ENCODE measurements at places on chromosomes 6 and 20.
A peak's percentile ranks its signal among the peaks of the same experiment; 100 is the strongest.

DNA sequence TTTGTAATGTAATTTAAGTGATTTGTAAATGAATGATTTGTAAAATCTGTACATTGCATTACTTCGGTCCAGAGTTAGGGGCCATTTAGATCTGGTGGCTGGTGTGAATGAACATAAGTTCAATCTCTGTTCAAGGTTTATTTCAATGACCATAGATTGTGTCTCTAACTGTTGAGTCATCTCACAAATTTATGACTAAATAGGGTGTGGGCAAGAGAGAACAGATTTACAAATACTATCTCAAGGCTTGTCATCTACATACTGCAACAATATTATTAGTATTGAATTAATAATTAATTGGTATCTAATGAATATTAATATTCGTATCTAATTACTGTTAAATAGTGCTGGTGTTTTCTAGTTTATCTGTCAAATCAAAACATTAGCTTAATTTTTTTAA is 115.3 kb upstream of the EDN1 start:
- DNase-seq, result no peak

DNA sequence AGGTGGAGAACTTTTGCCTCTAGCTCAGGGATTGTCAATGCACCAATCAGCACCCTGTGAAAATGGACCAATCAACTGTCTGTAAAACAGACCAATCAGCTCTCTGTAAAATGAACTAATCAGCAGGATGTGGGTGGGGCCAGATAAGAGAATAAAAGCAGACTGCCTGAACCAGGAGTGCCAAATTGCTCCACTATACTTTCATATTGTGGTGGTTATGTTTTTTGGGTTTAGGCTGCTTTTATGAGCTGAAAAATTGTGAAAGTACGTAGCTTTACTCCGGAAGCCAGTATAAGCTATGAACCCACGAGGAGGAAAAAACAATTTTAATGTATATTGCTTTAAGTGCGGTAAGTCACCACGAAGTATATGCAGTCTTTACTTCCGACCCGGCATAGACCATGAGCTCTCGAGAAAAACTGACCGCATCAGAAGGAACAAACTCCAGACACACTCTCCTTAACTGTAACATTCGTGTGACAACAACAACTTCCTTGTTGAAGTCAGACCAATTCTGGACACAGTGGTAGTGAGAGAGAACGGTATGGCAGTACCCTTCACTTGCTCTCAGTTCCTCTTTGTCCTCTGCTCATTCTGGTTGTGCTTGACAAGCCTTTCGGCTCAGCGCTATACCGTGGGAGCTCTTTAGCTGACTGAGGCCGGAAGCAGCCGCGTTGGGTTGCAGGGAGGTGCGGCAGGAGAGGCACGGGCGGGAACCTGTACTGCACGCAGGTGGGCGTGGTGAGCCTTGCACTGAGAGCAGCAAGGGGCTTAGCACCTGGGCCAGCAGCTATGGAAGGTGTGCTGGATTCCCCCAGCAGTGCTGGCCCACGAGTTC is 81.9 kb upstream of the E2F3 start:
- DNase-seq, result peak; percentile 16

DNA sequence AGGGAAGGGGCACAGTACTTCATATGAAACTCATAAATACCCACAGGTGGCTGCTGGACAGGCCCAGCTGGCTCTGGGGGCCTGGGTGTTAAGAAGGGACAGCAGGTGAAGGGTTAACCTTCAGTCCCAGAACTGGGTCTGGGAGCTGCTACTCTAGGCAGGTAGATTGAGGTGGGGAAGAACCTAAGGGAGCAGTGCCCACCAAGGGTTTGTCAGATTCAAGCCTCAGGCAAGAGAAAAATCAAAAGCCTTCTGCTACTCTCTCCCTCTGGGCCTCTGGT is 5.6 kb downstream of the RPL10A start:
- no peak for DNase-seq

- no peak for DNase-seq
Observed at GRCh38 chr20:24782801-24783630, 166.1 kb upstream of the CST7 start.

DNA sequence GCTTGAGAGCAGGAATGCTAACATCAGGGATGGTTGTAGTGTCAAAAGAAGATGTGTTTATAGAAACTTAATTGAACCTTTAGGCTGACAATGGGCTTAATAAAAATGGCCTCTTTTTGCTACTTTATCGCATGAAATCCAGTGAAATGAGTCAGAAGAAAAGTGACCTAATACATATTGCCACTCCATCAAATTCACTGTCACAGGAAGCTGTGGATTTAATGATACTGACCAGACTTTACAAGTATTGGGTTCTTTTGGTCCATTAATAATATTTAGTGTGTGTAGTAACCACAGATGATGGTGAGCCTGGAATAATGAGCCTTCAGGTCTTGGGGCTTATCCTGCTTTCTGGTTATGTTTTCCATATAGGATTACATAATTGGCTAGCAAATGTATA is 231.8 kb upstream of the GMDS start:
- DNase-seq, result no peak

- no peak for DNase-seq
Observed at GRCh38 chr6:5998711-5999687, 7.7 kb downstream of the NRN1 start.

GRCh38 chr6:81362246-81362645 is 390.2 kb downstream of the TENT5A start:
- DNase-seq, result no peak

All from stimulated activated CD8-positive, alpha-beta memory T cell treated with anti-CD3 and anti-CD28 coated beads, Interleukin-15, amount 100 ng/mL, for 24 hours (primary cell).